ENCODE measurements at places on chromosomes 5 and 9. TPM values are rescaled to one million over a fixed set of nuclear protein-coding genes. Genes with fewer than 3 reads are reported as not detected.

Gene SPATA24
- 4.0 TPM for total RNA-seq

Gene GRIN1
- total RNA-seq: not detected

Gene FANCG
- total RNA-seq: 113 TPM

Gene PIP5KL1
- total RNA-seq: 2.3 TPM

Gene IFNA2
- total RNA-seq: not detected

Gene FBLL1
- total RNA-seq: 0.19 TPM

Gene POC5
- 16.6 TPM for total RNA-seq

Gene AQP7
- not detected for total RNA-seq

Gene IFNA13
- total RNA-seq: not detected

Gene CDH10
- total RNA-seq: not detected

Gene SLC6A3
- total RNA-seq: not detected

Gene ARL14EPL
- total RNA-seq: not detected

Gene JAKMIP2
- 0.58 TPM for total RNA-seq

Gene FREM1
- total RNA-seq: not detected

GRCh38 chr5:119340597-119341218 lies 15.1 kb upstream of the TNFAIP8 start:
- peak overlapping the region; percentile 74 for H3K4me3 ChIP-seq
- H3K27ac ChIP-seq: peak overlapping the region; percentile 97
- H3K36me3 ChIP-seq: peaks cover 45% of the 10 kb centered on the region
- no peaks in the 10 kb centered on the region for H3K27me3 ChIP-seq

DNA sequence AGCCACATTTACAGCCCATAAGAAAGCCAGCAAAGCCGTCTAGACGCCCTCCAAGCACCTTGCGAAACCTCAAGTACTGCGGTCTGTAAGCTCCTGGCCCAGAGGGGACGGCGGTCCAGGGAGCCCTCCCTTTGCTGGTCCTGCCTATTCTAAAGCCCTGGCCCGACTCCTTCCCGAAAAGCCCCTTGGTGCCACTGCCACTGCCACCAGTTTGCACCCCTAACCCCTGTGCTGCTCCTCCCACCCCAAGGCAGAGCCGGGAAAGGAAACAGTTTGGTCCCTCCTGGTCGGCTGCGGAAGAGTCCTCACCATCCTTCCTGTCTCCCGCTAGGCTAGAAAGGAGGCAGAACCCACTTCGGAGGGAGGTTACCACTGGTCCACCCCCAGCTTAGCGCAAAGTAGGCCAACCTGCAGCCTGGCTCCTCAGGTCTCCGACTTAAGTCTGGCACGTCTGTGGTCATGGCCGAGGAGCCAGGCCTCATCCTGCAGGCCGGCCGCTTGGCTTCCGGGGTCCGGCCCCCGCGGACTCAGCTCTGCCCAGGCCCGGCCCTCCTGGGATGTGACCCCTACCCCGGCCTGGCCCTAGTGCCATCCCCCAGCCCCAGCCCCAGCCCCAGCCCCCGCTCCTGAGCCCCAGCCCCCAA lies 916 bp downstream of the TOR1A start:
- H3K27ac ChIP-seq: peak overlapping the region; percentile 84
- H3K4me1 ChIP-seq: peaks cover 10% of the 10 kb centered on the region
- H3K36me3 ChIP-seq: peaks cover 14% of the 10 kb centered on the region
- DNase-seq: peak; percentile 30

DNA sequence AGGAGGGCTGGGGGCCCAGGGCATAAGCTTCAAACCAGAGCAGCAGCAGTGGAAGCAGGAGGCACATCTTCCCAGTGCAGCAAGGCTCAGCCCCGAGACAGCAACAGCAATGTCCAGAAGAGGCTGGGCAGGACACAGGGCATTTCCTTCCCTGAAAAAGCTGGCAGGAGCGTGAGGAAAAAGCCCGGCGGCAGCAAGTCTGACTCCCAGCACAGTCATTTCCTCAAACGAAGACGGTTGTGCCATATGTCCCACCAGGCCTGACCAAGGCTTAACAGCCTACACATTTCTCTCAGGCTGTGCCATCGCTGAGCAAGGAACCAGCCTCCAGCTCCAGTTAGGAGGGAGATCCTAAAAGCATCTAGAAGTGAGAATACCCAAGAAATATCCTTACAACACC lies 74.5 kb downstream of the APTX start:
- H3K27ac ChIP-seq: no peak overlapping the region
- H3K4me1 ChIP-seq: no peaks in the 10 kb centered on the region
- peaks cover 2% of the 10 kb centered on the region for H3K36me3 ChIP-seq
- no peak for DNase-seq
- H3K27me3 ChIP-seq: no peaks in the 10 kb centered on the region
- no peak overlapping the region for H3K4me3 ChIP-seq

GRCh38 chr9:113131689-113132151 lies 19.1 kb upstream of the SLC31A2 start:
- no peaks in the 10 kb centered on the region for H3K36me3 ChIP-seq
- peaks cover 40% of the 10 kb centered on the region for H3K27me3 ChIP-seq

GRCh38 chr9:119533504-119533903 lies 164.3 kb upstream of the BRINP1 start:
- H3K36me3 ChIP-seq: no peaks in the 10 kb centered on the region
- no peak overlapping the region for H3K4me3 ChIP-seq
- H3K27me3 ChIP-seq: no peaks in the 10 kb centered on the region
- H3K4me1 ChIP-seq: no peaks in the 10 kb centered on the region

- no peak for DNase-seq
- no peaks in the 10 kb centered on the region for H3K4me1 ChIP-seq
- H3K27ac ChIP-seq: no peak overlapping the region
- H3K36me3 ChIP-seq: no peaks in the 10 kb centered on the region
- no peaks in the 10 kb centered on the region for H3K27me3 ChIP-seq
Measured at GRCh38 chr5:155475318-155475717, 461.8 kb downstream of the KIF4B start.

GRCh38 chr5:172858511-172858989 lies 24.5 kb downstream of the ERGIC1 start:
- no peak for DNase-seq
- H3K36me3 ChIP-seq: peaks cover 12% of the 10 kb centered on the region
- H3K27me3 ChIP-seq: no peaks in the 10 kb centered on the region
- peaks cover 44% of the 10 kb centered on the region for H3K4me1 ChIP-seq

DNA sequence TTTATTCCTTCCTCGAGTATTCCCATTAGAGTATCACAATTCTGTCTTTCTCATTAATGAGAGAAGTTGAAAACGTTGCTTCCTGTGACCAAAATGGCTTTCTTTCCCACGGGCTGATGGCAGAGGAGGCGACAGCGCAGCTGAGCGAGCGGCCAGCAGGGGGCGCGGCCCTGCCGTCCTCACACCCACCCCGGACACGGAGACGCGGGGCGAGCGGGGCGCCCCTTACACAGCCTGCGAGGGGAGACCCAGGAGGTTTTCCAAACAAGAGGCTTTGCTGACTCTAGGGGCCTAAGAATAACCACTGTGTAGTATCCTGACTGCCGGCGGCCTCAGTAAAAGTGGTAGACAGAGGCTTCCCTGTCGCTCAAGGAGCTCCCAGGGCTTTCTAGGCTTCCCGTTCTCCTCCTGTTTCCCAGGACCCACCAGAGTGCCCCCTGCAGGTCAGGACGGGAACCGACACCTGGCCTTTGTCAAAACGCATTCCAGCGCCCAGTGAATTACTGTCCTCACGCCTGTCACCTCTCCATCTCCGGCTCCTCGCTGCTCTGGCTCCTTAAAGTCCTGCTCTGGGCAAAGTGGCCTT lies 27.3 kb upstream of the FGF1 start:
- H3K4me1 ChIP-seq: peaks cover 4% of the 10 kb centered on the region
- H3K27me3 ChIP-seq: peaks cover 11% of the 10 kb centered on the region
- DNase-seq: peak; percentile 90
- peak overlapping the region; percentile 76 for H3K4me3 ChIP-seq

GRCh38 chr9:95874989-95875304 lies 544 bp upstream of the ERCC6L2 start:
- no peaks in the 10 kb centered on the region for H3K27me3 ChIP-seq
- peaks cover 20% of the 10 kb centered on the region for H3K4me1 ChIP-seq
- H3K4me3 ChIP-seq: no peak overlapping the region
- H3K36me3 ChIP-seq: peaks cover 59% of the 10 kb centered on the region
- no peak overlapping the region for H3K27ac ChIP-seq

DNA sequence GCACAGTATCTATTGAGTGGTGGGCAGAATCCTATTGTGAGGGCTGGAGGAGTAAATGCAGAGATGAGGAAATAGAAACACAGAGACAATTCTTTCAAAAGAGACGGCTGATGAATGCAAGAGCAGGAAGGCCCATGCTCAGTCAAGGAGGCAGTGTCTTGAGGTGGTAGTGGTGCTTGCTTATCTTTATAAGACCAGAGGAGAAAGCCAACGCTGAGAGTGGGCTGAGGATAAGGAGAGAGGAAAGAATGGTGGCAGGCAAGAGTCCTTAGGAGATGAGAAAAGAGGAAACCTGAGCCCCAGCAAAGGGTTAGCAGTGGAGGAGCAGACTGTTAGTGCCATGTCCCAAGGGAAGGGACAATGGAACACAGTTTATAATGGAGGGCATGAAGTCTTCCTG lies 86.0 kb downstream of the SNCAIP start:
- no peaks in the 10 kb centered on the region for H3K4me1 ChIP-seq
- H3K27ac ChIP-seq: no peak overlapping the region

DNA sequence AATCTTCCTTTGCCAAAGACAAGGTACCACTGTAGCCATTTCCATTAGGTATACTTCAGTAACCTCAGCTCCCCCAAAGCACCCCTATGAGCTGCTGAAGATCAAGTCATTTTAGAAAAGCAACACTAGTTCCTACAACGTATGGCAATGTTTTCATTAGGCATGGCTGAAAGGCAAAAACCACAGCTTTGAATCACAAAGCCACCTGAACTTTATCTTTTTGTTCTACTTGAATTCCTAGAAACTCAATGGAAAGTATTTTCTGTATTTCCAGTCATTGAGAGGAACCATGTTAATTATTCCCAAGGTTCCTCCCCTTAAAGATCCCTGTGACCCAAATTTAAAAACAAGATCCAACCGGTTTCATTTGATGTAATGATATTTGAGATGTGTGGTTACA lies 152.1 kb downstream of the EFNA5 start:
- H3K4me1 ChIP-seq: no peaks in the 10 kb centered on the region
- H3K36me3 ChIP-seq: no peaks in the 10 kb centered on the region
- DNase-seq: no peak

- no peak for DNase-seq
- H3K36me3 ChIP-seq: no peaks in the 10 kb centered on the region
- no peaks in the 10 kb centered on the region for H3K4me1 ChIP-seq
- no peak overlapping the region for H3K4me3 ChIP-seq
Measured at GRCh38 chr5:17829456-17829855, 195.2 kb downstream of the TAF11L14 start.

- H3K27me3 ChIP-seq: peaks cover 19% of the 10 kb centered on the region
- H3K4me3 ChIP-seq: no peak overlapping the region
- DNase-seq: no peak
Measured at GRCh38 chr5:145855763-145856267, 17.0 kb downstream of the GRXCR2 start.

- H3K4me3 ChIP-seq: no peak overlapping the region
- H3K27me3 ChIP-seq: no peaks in the 10 kb centered on the region
- no peaks in the 10 kb centered on the region for H3K4me1 ChIP-seq
Measured at GRCh38 chr5:12661617-12662370, 757.5 kb upstream of the CTNND2 start.

DNA sequence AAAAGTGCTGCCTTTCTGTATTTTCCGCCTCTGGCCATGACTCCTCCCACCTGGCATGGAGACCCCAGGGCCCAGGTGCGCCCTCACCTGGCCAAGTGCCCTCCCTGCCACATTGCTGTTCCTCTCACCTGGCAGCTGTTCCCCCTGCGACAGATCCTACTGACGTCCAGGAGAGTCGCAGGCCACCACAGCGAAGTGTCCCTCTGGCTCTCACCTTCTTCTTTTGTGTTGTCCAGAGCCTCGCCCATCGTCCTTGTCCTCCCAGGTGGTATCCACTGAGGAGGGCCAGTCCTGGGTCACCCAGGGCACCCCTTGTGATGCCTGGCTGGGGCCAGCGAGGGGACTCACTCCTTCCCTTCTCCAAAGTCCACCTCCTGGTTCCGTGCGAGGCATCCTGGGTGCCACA lies 2.6 kb downstream of the NKD2 start:
- DNase-seq: peak; percentile 71
- H3K27me3 ChIP-seq: peaks cover 47% of the 10 kb centered on the region
- H3K4me1 ChIP-seq: peaks cover 4% of the 10 kb centered on the region
- no peak overlapping the region for H3K27ac ChIP-seq
- no peak overlapping the region for H3K4me3 ChIP-seq

- H3K36me3 ChIP-seq: peaks cover 3% of the 10 kb centered on the region
- no peak overlapping the region for H3K4me3 ChIP-seq
- no peak for DNase-seq
- no peak overlapping the region for H3K27ac ChIP-seq
- H3K4me1 ChIP-seq: peaks cover 42% of the 10 kb centered on the region
Measured at GRCh38 chr5:54671111-54671531, 153.6 kb downstream of the SNX18 start.

Data from activated naive CD8-positive, alpha-beta T cell treated with anti-CD3 and anti-CD28 coated beads for 36 hours (primary cell).